ENCODE measurements at places on chromosomes 5 and 9. TPM values are rescaled to one million over a fixed set of nuclear protein-coding genes. Genes with fewer than 3 reads are reported as not detected.

CATSPER3 gene
- not detected for total RNA-seq

GARNL3 gene
- total RNA-seq = 0.96 TPM

SPATA31A6 gene
- total RNA-seq = not detected

RETREG1 gene
- 0.16 TPM for total RNA-seq

PRSS3 gene
- 18.9 TPM for total RNA-seq

PLEKHG4B gene
- total RNA-seq = 0.39 TPM

MFAP3 gene
- 41.2 TPM for total RNA-seq

SQSTM1 gene
- total RNA-seq = 355 TPM

PGM5 gene
- total RNA-seq = 0.39 TPM

PROB1 gene
- 5.6 TPM for total RNA-seq

C9orf78 gene
- total RNA-seq = 34.7 TPM

NR2F1 gene
- total RNA-seq = 85.3 TPM

TMEM252 gene
- total RNA-seq = not detected

LCN6 gene
- not detected for total RNA-seq

PTGDS gene
- 0.39 TPM for total RNA-seq

FAM78A gene
- total RNA-seq = 0.24 TPM

ITK gene
- not detected for total RNA-seq

TAF11L5 gene
- total RNA-seq = not detected

TEX53 gene
- not detected for total RNA-seq

PCDHGB3 gene
- 6.1 TPM for total RNA-seq

DDX4 gene
- not detected for total RNA-seq

ZNF366 gene
- under 0.01 TPM for total RNA-seq

CEP72 gene
- 1.6 TPM for total RNA-seq

RMRP gene
- 5,375 TPM for total RNA-seq

CDC25C gene
- 11.1 TPM for total RNA-seq

CYLC2 gene
- not detected for total RNA-seq

PKD2L2 gene
- total RNA-seq = not detected

CER1 gene
- not detected for total RNA-seq

FAM221B gene
- total RNA-seq = not detected

NMUR2 gene
- 0.24 TPM for total RNA-seq

ATG12 gene
- total RNA-seq = 39.6 TPM

PFN3 gene
- total RNA-seq = not detected

SPATA31C1 gene
- total RNA-seq = not detected

ZDHHC11B gene
- not detected for total RNA-seq

PCDHA8 gene
- not detected for total RNA-seq

MOB3B gene
- 3.8 TPM for total RNA-seq

SEMA4D gene
- total RNA-seq = 0.91 TPM

MZB1 gene
- not detected for total RNA-seq

FBLL1 gene
- 0.26 TPM for total RNA-seq

TNFSF15 gene
- 0.08 TPM for total RNA-seq

PLAC8L1 gene
- not detected for total RNA-seq

SLCO4C1 gene
- total RNA-seq = 0.16 TPM

RAD23B gene
- total RNA-seq = 66.4 TPM

TBC1D13 gene
- total RNA-seq = 20.6 TPM

PRELID1 gene
- total RNA-seq = 69.7 TPM

MSX2 gene
- 3.7 TPM for total RNA-seq

GBGT1 gene
- total RNA-seq = 15.4 TPM

MEF2C gene
- total RNA-seq = 4.5 TPM

SPAAR gene
- total RNA-seq = 0.39 TPM

INSL4 gene
- not detected for total RNA-seq

SERF1B gene
- total RNA-seq = 13.3 TPM

TEX48 gene
- not detected for total RNA-seq

CAMK2A gene
- total RNA-seq = 0.80 TPM

IRX1 gene
- 1.7 TPM for total RNA-seq

LCNL1 gene
- total RNA-seq = not detected

Measured in epithelial cell of alveolus of lung (primary cell).